NCI-H2171 treated with DMSO at 0.1 percent for 48 hours (cell line): ENCODE measurements at places on chromosomes 1 and 21.

- no peak for DNase-seq
Observed at GRCh38 chr1:34075576-34075975, 89.5 kb downstream of the CSMD2 start.

GRCh38 chr1:47224676-47225399, 7.2 kb downstream of the TAL1 start:
- no peak for DNase-seq

- no peak for DNase-seq
Observed at GRCh38 chr1:30844631-30845030, 63.9 kb downstream of the SDC3 start.

DNA sequence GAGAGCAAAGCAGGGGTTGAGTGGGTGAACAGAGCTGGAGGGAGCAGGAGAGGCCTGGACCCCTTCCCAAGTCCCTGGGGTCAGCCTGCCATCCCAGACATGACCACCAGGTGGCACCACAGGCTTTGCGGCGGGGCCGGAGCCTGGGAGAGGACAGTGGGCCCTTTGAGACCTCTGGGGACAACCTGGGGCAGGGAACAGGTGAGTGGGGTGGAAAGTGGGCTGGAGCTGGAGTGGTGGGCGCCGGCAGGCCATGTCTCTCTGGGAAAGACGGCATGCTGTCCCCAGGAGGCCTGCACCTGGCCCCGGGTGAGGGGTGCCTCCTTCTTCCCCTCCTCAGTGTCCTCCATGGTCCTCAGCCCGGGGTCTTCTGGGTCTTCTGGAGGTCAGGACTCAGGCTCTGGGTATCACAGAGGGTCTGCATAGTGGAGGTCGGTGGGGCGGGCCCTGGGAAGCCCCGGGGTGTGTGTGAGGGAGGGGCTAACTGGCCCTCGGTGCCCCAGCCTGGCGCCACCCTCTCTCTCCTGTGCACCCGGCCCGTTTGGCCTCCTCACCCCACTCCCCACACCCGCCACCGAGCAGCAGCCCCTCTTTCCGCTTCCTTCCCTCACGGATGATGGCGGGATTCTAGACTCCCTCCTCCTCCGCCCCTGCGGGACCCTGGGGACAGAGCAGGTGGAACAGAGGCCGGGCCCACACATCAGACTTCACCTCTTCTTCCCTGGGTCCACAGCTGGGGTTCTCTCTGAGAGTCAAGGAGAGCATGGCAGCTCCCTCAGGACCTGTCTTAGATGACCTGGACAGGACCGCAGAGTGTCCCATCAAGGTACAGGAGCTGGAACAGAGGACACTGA, 28.5 kb upstream of the PKP1 start:
- peak; percentile 28 for DNase-seq

- DNase-seq, result no peak
Observed at GRCh38 chr1:118190561-118190960, 5.5 kb upstream of the SPAG17 start.
